Caco-2 (cell line): ENCODE measurements at places on chromosomes 3 and 15. TPM values are rescaled to one million over a fixed set of nuclear protein-coding genes. Genes with fewer than 3 reads are reported as not detected.

- no peak overlapping the region for H3K4me3 ChIP-seq
- H3K36me3 ChIP-seq = no peaks in the 10 kb centered on the region
- no peaks in the 10 kb centered on the region for H3K27me3 ChIP-seq
- no peaks in the 10 kb centered on the region for H3K4me1 ChIP-seq
These were observed 47.6 kb downstream of the IL16 start for GRCh38 chr15:81244306-81244705.

- no peak overlapping the region for H3K4me3 ChIP-seq
- H3K27ac ChIP-seq = no peak overlapping the region
- no peaks in the 10 kb centered on the region for H3K27me3 ChIP-seq
- no peaks in the 10 kb centered on the region for H3K36me3 ChIP-seq
- DNase-seq = no peak
- H3K4me1 ChIP-seq = no peaks in the 10 kb centered on the region
These were observed 164.3 kb downstream of the OCA2 start for GRCh38 chr15:27934782-27935181.

- no peaks in the 10 kb centered on the region for H3K36me3 ChIP-seq
- H3K27me3 ChIP-seq = no peaks in the 10 kb centered on the region
- no peak overlapping the region for H3K4me3 ChIP-seq
- no peaks in the 10 kb centered on the region for H3K4me1 ChIP-seq
- no peak overlapping the region for H3K27ac ChIP-seq
These were observed 177.3 kb downstream of the NFKBIZ start for GRCh38 chr3:102026656-102027055.

DNA sequence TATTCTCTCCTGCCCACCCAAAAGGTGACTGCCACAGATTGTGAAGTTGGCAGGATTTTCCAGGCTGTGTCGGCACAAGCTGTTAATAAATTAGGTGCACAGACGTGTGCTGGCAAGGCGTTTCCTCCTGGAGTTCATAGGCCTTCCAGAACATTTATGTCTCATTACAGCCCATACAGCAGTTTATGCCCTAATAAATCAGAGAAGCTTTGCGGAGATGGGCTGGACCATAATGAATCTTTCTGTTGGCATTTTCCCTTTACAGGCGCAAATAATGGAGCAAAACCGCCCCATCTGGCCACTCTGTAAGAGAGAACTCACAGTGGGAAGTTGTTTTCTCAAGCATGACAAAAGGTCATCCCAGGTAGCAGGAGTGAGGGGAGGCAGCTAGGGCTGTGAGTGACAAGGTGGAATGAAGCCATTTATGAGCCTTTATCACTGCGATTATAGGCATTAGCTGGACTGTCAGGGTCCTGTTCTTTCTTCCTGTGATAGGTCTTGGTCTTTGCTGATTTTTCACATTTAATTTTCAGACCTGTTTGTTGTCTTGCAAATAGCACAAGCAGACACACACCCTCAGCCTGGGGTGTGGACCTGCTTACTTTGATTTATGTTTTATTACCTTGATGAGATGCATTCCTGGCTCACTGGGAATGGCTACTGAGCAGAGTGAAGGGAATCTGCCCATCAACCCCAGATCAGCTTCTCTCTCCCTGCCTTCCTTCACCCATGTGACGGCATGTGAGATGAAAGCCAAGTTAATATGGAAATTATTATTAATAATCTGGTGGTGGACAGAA lies 257.5 kb downstream of the LRTM1 start:
- H3K27me3 ChIP-seq = no peaks in the 10 kb centered on the region; the same call in 1 of the 2 replicates
- no peaks in the 10 kb centered on the region for H3K36me3 ChIP-seq
- no peak for DNase-seq

GRCh38 chr15:52790169-52790708 lies at the start of gene ONECUT1:
ONECUT1 (minus strand) TSS chr15:52790336; CDS start chr15:52789884, 452 bp downstream.
- DNase-seq = peak; percentile 60
- no peaks in the 10 kb centered on the region for H3K4me1 ChIP-seq
- H3K27ac ChIP-seq = no peak within 1 kb of the TSS
- peak within 1 kb of the TSS; percentile 57 for H3K4me3 ChIP-seq

GRCh38 chr3:191688756-191689433 lies 227.9 kb downstream of the PYDC2 start:
- no peak for DNase-seq
- H3K27me3 ChIP-seq = no peaks in the 10 kb centered on the region
- H3K36me3 ChIP-seq = no peaks in the 10 kb centered on the region
- H3K4me1 ChIP-seq = peaks cover 13% of the 10 kb centered on the region
- H3K27ac ChIP-seq = no peak overlapping the region
- H3K4me3 ChIP-seq = no peak overlapping the region

Gene TIMP4
- 1.4 and 1.6 TPM in 2 replicates for total RNA-seq

Gene PRR20G
- not detected in 2 replicates for total RNA-seq

Gene IGF2BP2
- total RNA-seq = 75.9 and 80.8 TPM in 2 replicates

Gene GP5
- 0.12 and 0.25 TPM in 2 replicates for total RNA-seq

Gene TERB2
- not detected in 2 replicates for total RNA-seq

Gene GP9
- not detected in 2 replicates for total RNA-seq
